ENCODE measurements at places on chromosomes 12 and 14. TPM values are rescaled to one million over a fixed set of nuclear protein-coding genes. Genes with fewer than 3 reads are reported as not detected.

GRCh38 chr14:63192085-63192484, 12.2 kb upstream of the RHOJ start:
- DNase-seq: no peak

Gene FLVCR2
- polyA plus RNA-seq: 5.4 TPM

GRCh38 chr12:98274430-98275130, 240.8 kb upstream of the TMPO start:
- DNase-seq: no peak

Gene CFAP54
- polyA plus RNA-seq: 2.4 TPM

Gene C12orf56
- polyA plus RNA-seq: 1.4 TPM

DNA sequence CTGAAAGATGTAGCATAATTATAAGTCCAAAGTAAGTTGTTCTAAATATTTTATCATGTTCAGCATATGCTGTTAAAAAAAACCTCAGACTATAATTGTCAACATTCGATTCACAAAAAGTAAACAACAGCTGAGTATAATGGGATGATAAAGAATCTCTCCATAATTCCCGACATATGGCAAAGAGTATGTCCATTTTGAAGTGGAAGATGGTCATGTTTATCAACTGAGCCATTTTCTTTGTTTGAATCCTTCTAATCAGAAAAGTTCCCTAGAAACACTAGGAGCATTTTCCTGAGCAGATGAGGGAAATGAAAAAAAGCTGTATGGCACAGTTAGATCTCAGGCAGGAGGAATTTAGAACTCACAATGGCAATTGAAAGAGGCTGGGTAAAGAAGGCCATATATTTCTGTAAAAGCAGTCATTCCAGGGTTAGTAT, 192.1 kb upstream of the AMIGO2 start:
- no peak for DNase-seq

Gene HOXC6
- 28.5 TPM for polyA plus RNA-seq

Data from right renal pelvis (tissue), 4 donors.